Spleen (tissue), 13 donors: ENCODE measurements at places on chromosomes 11 and 22. TPM values are rescaled to one million over a fixed set of nuclear protein-coding genes. Genes with fewer than 3 reads are reported as not detected.

DNA sequence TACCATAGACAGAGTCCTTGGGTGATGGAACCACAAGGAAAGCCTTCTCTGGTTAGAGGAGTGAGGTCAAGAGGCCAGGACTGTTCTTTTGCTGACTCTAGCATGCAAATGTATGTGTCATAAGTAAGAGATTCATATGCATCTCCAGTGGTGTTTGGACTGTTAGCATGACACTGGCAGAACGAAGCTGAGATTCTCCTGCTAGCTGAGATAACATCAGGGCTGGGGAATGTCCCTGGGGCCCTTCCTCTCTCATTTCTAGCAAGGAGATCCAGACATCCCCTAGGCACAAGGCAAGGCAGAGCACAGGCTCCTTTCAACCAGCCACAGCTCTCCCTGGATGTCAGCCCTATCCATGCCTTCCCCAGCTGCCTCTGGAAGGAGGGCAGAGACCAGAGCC is 711.3 kb downstream of the OPCML start:
- no peak for DNase-seq

- no peak for DNase-seq
Measured at GRCh38 chr11:123740787-123741158, 687 bp downstream of the ZNF202 start.

The SEPTIN5 gene
- 4.3 TPM for polyA plus RNA-seq

DNA sequence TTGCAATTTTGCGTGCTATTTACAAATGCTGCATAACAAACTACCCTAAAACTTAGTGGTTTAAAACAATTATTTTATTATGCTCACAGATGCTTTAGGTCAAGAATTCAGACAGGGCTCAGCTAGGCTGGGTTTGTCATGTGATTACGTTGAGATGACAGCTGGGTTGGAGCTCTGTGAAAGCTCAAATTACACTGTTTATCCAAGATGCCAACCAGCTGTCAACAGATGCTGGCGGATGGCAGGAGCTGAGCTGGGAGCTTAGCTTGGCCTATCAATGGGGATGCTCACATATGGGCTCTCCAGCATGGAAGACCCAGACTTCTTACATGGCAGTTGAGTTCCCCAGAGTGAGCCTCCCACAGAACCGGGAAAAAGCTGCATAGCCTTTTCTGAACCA is 62.7 kb downstream of the STK33 start:
- no peak for DNase-seq

DNA sequence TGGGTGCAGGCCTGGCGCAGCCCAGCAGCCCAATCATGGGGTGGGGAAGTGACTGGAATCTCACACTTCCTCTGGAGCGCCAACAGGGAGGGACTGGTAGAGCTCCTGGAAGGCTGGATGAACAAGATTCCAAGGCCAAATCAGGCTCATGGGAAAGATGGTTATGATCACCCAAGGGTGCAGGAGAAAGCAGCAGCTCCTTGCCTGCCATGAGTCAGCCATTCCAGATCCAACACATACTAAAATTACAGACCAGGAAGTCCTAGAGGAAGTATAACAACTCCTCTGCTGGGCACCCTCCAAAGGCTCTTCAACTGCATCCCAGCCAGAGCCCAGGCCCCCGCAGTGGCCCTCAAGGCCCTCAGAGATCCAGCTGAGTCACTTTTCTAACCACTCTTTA is 427.3 kb downstream of the TENM4 start:
- DNase-seq = no peak

DNA sequence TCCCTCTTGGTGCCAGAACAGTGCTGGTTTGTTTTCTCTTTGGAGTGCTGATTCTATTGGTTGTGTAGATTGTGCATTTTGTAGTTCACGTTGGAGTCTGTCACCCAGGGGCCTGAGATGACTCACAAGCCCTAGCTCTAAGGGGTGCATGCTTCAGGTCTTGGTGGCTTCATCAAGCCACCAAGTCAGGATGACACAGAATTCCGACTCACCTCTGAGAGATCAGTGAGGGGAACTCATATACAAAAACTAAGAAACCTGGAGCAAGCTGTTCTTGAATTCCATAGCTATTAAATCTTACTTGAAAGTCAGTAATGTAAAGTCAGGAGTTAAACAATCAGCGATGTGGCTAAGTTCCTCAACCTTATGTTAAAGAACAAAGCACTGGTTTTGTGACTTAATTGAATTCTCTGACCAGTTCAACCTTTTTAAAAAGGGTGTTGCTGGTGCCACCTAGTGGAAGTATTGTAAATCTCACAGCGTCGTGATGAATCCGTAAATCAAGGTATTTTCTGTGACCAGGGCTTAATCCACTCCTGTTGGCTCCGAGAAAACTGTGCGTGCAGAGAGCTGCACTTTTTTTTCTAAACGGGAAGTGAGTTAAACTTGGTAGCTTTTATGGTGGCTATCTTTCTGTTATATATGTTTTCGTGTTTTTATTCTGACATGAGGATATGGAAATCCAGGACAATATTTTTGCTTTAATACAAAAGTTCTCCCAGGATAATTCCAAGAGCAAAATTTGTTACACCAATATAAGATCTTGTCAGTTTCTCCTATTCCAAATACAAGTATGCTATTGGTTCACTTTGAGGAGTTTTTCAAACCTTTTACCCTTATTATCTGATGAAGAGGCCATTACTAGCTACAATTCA is 14.6 kb downstream of the MMP13 start:
- DNase-seq = no peak

- no peak for DNase-seq
Measured at GRCh38 chr11:84419616-84420015, 1133.4 kb upstream of the CCDC90B start.

The PANX3 gene
- not detected for polyA plus RNA-seq

GRCh38 chr11:37905707-37906417 is 1307.8 kb upstream of the RAG2 start:
- DNase-seq = no peak

GRCh38 chr22:28435140-28435768 is 244.4 kb downstream of the TTC28 start:
- DNase-seq = no peak

DNA sequence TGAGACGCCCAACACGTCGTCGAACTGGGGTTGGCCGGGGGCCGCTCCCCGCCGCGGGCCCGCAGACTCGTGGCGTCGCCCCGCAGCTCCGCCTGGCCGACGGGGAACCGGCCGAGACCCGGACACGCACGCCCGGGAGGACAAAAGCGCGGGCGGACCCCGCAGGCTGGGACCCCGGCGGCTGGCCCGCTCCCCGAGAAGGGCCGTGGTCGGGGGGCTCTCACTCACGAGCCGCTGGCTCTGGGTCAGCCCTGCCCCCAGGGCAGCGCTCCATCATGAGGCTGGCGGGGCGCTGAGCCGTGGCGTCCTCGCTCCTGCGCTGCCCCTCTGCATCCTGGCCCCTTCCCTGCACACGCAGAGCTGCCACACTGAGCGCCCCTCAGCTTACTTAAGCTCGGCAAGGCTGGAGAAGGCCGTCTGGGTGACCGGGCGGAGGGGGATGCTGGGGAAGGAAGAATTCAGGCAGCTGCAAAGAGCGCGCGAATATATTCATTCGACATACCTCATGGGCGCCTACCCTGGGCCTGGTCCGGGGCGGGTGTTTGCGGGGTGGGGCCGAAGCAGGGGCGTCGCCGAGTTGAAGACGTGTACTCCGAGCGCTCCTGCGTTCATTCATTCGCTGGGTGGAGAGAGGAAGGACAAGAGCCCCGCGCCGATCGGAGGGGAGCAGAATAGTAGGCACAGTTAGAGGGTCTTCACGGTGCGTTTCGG is 579 bp upstream of the CYB5R2 start:
- DNase-seq = no peak

The TH gene
- 0.15 TPM for polyA plus RNA-seq

The ASPHD2 gene
- polyA plus RNA-seq = 2.3 TPM

DNA sequence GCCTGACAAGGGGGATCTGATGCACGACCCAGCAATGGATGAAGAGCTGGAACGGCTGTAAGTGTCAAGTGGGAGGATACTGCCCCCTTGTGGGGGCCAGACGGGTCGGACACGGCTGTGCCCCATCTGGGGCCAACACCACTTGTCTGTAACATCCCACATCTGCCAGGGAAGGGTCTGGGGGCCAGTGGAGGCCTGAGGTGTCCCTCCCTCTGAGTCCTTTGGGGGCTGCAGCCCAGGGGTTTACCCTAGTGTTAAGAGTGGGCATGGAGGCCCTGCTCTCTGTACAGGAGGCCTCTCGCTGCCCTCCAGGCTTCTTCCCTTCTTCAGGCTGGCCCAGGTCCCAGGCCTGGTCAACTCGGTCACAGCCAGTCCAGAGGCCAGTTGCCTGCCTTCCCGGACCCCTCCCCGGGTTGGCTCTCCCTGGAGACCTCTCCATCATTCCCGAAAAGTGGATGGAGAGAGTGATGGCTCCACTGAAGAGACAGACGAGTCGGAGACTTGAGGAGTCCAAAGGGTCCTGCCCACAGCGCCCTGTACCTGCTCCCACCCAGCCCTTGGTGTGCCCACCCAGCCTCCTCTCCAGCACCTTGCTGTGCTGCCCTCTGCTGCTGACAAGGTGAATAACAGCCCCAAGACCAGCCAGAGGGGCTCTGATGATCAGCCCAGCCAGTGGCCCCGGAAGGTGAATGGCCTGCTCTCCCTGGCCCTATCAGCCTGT is 15.4 kb downstream of the ARFGAP2 start:
- DNase-seq = no peak

- peak; percentile 85 for DNase-seq
Measured at GRCh38 chr22:50173311-50173982, 2.9 kb downstream of the PANX2 start.

GRCh38 chr11:116649268-116649667 is 123.5 kb downstream of the BUD13 start:
- no peak for DNase-seq

The KRTAP5-2 gene
- polyA plus RNA-seq = not detected

The LARGE2 gene
- 16.4 TPM for polyA plus RNA-seq

DNA sequence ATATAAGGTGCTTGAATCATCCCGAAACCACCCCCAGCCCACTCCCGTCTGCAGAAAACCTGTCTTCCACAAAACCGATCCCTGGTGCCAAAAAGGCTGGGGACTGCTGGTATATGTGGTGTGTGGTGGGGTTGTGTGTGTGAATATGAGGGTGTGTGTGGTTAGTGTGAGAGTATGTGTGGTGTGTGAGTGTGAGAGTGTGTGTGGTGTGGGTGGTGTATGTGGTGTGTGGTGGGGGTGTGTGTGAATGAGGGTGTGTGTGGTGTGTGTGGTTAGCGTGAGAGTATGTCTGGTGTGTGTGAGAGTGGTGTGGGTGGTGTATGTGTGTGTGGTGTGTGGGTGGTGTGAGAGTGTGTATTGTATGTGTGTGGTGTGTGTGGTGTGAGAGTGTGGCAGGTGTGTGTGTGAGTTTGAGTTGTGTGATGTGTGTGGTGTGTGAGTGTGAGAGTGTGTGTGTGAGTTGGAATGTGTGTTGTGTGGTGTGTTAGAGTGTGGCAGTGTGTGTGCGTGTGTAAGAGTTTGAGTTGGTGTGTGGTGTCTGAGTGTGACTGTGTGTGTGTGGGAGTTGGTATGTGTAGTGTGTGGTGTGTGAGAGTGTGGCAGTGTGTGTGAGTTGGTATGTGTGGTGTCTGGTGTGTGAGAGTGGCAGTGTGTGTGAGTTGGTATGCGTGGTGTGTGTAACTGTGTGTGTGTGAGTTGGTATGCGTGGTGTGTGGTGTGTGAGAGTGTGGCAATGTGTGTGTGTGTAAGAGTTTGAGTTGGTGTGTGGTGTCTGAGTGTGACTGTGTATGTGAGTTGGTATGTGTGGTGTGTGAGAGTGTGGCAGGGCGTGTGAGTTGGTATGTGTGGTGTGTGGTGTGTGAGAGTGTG is 6.5 kb downstream of the UPK3A start:
- no peak for DNase-seq

GRCh38 chr11:77397631-77398030 is 76.3 kb downstream of the PAK1 start:
- DNase-seq = no peak

GRCh38 chr11:45336136-45336535 is 50.0 kb upstream of the SYT13 start:
- no peak for DNase-seq

GRCh38 chr11:26187639-26188038 is 144.3 kb upstream of the ANO3 start:
- no peak for DNase-seq

- DNase-seq = peak; percentile 81
Measured at GRCh38 chr11:693415-693831, 1.6 kb downstream of the DEAF1 start.

The MUC5B gene
- under 0.01 TPM for polyA plus RNA-seq

DNA sequence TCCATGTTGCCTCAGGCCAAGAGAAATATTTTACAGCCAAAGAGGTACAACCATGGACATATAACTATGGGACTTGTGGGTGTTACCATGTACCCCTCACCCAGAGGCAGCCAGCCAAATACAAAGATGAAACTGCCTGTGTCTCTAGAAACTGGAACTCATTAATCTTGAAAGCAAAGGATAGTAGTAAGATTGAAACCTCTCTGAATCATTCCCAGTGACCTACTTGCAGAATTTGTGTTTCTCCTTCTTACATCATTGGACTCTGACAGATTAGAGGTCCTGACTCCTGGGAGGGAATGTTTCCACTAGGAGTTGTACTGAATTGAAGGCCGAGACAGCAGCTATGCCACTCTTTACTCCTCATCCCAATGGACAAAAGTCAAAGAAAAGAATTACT is 257.4 kb upstream of the UBASH3B start:
- no peak for DNase-seq

- DNase-seq = no peak
Measured at GRCh38 chr11:130737041-130737830, 179.0 kb downstream of the SNX19 start.

The TLCD5 gene
- 0.93 TPM for polyA plus RNA-seq

The GNAZ gene
- polyA plus RNA-seq = 2.3 TPM

DNA sequence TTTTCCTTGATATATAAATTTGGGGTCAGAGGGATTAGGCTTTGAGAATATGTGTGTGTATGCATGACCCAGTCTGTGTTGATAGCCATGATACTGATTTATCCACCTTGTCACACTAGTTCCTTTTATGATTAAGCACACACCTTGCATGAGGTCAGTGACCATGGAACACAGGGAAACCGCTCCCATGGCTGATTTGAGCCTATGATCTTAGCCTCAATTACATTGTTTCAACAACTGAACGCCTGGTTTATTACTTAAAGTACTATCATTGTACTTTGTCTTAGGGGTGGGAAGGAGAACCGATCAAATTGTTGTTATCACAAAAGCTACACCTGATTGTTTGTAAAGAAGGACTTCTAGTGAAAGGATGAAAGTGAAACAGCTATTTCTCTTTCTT is 70.7 kb downstream of the ARFGAP2 start:
- no peak for DNase-seq

- no peak for DNase-seq
Measured at GRCh38 chr11:15629690-15630321, 515.1 kb downstream of the INSC start.
